ENCODE measurements at places on chromosomes 6 and 20.

- no peak for DNase-seq
Measured at GRCh38 chr20:5967469-5967868, 17.0 kb downstream of the MCM8 start.

GRCh38 chr6:152721956-152722355, 24.3 kb downstream of the MYCT1 start:
- peak; percentile 31 for DNase-seq

- no peak for DNase-seq
Measured at GRCh38 chr20:63073738-63074065, 66.9 kb upstream of the BHLHE23 start.

DNA sequence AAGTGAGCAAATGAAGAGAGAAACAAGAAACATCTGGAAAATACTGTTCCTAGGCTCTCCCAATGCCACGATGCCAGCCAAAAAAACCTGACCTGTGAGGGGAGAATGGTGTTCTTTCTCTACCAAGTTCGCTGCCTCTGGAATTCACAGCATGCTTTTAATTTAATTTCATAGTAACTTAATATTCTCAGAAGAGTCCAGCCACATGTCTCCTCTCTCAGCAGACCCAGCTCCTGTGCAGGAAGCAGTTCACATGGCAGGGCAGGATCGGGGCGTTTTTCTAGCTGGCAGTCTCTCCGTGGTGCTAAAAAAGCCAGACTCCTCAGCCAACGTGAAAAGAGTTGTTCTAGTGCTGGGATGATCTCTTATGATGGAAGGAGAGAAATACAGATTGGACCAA, 57.5 kb downstream of the BFSP1 start:
- DNase-seq = no peak

DNA sequence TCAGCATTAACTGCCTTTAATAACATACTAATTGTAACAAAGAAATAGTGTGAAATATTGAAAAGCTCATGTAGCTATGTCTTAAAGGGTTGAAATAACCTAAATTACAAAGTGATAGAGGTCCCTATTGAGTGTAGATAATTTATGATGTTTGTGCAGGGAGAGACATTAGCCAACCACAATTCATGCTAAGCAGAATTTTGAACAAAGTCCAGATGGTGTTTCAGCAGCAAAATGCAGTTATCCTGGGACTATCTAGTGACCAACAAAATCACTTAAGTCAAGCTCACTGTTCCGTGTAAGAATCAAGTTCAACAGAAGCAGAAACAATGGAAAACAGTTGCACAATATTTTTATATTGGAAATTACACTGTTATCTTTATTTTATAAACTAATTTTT, 218.5 kb downstream of the SIM1 start:
- DNase-seq = peak; percentile 32

GRCh38 chr20:50110141-50111047, 2.6 kb downstream of the UBE2V1 start:
- DNase-seq = peak; percentile 34

GRCh38 chr6:7991536-7991935, 72.7 kb downstream of the BLOC1S5 start:
- DNase-seq = no peak

DNA sequence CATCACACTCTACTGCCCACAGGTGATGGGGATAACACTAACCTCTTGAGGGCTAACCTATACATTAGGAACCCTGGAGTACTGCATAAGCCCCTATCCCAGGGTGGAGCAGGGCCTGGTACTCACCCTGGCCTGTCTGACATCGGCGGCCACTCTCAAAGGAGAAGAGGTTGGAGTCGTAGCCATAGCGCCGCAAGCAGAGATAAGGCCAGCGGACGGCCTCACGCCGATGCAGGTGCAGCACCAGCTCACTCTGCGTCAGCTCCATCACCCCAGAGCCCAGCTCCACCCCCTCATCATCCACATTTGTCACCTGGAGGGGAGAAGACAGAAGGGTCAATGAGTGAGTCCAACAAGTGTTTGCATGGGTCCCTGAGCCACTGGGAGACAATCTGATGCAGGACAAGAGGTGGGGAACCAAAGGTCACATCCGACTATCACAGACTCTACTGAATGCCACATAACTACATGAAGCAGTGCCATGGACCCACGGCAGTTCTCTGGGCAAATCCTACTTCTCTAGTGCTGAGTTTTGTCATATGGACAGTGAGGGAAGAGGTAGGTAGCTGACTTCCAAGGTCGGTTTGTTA, 4.3 kb downstream of the FRS3 start:
- DNase-seq = no peak

DNA sequence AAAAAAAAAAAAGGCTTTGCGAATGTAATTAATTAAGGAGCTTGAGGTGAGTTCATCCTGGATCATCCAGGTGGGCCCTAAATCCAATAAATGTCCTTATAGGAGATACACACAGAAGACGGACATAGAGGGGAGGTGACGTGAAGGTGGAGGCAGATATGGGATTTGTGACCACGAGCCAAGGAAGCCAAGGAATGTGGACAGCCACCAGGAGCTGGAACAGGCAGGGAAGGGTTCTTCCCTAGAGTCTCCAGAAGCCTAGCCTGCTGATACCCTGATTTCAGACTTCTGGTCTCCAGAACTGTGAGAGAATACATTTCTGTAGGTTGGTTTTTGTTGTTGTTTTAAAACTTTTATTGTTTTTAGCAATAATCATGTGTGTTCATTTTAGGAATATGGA, 6.7 kb upstream of the ATRN start:
- DNase-seq = no peak

- DNase-seq = peak; percentile 88
Measured at GRCh38 chr6:16635810-16636602, 125.3 kb downstream of the ATXN1 start.

DNA sequence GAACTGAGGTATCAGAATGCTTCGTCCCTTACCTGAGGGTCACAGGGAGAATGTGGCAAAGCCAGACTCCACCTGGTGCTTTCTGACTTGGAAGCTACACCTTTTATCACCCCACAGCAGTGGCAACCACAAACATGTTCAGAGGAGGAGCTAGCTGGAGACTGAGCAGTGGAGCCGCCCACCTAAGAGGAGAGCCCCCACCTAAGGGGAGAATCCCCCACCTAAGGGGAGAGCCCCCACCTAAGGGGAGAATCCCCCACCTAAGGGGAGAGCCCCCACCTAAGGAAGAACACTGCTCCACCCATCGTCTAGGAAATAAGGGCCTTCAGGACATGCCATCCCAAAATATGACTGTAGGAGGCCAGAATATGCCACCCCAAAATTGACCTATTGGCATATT, 4.0 kb downstream of the SLC52A3 start:
- no peak for DNase-seq

- no peak for DNase-seq
Measured at GRCh38 chr20:5980720-5981538, 30.5 kb downstream of the MCM8 start.

- DNase-seq = no peak
Measured at GRCh38 chr6:137256350-137257103, 37.3 kb upstream of the IFNGR1 start.

- no peak for DNase-seq
Measured at GRCh38 chr6:111894951-111895350, 21.7 kb upstream of the FYN start.

GRCh38 chr6:5905431-5906339, 101.0 kb downstream of the NRN1 start:
- DNase-seq = peak; percentile 95

- no peak for DNase-seq
Measured at GRCh38 chr6:48378884-48379407, 267.9 kb upstream of the PTCHD4 start.

DNA sequence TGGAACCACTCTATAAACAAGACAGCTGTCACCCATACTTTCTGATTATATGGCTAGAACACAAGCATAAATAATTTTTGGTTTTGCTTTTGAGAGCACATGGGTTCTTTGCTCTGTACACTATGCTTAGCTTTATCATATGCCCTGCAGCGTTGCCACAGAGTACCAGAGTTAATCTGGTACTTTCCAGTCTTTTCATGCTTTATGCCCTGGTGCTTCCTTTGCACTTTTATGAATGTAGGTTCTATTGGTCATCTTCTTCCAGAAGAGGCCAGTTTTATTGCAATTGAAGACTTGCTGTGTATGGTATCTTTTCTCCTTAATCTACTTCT, 20.8 kb downstream of the SHLD1 start:
- no peak for DNase-seq

GRCh38 chr6:162069995-162070394, 657.6 kb downstream of the PRKN start:
- DNase-seq = peak; percentile 16

- DNase-seq = peak; percentile 71
Measured at GRCh38 chr6:111600588-111601445, 4.9 kb downstream of the TRAF3IP2 start.

DNA sequence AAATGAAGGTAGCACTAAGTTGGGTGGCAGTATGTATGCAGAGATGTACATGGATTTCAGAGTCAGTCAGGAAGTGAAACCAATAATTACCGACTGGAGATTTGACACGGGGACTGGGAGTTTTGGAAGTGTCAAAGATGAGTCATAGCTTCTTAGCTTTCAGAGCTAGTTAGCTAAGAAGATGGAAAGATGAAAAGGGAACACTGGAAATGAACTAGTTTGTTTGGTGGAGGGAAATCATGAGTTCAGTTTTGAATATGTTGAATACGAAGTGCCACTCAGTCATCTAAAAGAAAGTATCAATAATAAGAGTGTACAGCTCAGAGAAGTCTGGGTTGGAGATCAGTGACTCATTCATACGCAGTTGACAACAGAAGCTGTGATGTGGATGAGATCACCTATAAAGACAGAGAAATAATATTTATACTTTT, 7.5 kb downstream of the ESF1 start:
- no peak for DNase-seq
